ENCODE measurements at places on chromosomes 7 and 10.

- DNase-seq = no peak
These were observed 54.6 kb downstream of the CPVL start for GRCh38 chr7:29091715-29092114.

DNA sequence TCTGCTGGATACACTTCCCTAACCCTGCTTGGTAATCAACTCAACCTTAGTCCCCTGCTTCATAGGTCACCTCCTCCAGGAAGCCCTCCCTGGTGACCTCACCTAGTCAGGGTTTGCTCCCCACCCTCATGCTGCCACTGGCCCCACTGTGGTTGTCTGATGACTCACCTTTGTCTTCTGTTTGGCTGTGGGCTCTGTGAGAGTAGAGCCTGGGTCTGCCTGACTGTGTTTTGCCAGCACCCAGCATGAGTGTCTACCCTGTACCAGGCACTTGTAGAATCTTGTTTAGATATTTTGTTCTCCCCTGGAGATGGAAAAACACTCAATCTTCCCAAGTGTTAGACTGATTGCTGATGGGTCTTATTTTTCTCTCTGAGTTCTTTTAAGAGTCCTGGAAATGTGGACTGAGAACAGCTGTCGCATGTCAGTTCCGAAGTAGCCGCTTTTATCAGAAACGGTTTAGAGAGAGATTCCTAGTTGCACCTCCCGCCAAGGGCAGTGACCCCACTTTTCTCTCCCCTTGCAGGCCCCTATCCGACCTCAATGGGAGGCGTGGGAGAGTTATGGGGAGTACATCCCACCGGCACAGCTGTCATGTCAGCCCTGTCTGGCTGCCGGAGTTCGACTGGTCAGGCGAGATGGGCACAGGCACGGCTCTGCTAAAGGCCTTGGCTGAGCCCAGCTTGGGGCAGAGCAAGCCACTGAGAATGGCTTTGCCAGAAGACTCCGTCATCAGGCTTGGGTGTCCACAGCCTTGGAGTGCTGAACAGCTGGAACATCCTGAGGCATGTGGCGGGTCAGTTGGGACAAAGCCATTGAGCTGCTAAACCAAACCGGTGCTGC lies 134.3 kb downstream of the GRK5 start:
- peak; percentile 42 for DNase-seq

DNA sequence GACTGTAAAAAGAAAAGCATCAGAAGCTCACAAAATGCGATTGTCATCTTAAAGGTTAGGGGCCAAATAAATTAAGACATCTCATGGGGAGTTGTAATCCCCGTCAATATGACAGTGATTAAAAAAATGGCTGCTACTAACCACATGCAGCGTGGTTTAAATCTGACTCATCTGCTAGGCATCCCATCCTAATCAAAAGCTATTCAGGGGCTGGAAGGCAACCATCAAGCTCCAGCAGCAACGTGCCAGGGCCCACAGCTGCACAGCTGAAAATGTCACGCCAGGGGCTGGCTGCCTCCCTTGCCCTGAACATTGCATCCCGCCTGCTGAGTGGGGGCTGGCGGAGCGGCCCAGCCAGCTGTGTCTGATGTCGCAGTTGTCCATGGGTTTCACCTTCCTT lies 66.3 kb upstream of the FRMD4A start:
- DNase-seq = no peak

DNA sequence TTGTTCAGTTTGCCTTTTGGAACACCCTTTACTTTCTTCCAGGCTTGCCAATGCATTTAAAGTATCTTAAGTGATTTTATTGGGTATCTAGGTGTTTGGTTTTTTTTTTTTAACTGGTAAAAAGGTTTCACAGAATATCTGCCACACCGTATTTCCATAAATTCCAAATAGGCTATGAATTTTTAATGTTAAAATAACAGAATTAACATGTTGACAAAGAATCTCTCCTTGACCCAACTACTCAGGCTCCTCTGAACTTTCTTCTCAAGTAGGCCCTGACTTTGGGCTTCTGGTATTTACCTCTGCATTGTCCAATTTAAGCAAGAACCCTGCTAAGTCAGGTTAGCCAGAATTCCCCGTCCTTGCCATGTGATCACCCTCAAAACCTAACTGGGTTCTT lies 61.2 kb upstream of the PLA2G12B start:
- no peak for DNase-seq

GRCh38 chr7:72275382-72276070 lies 136.6 kb downstream of the CALN1 start:
- DNase-seq = no peak
